ENCODE measurements at places on chromosomes 2 and 18. TPM values are rescaled to one million over a fixed set of nuclear protein-coding genes. Genes with fewer than 3 reads are reported as not detected.

DNA sequence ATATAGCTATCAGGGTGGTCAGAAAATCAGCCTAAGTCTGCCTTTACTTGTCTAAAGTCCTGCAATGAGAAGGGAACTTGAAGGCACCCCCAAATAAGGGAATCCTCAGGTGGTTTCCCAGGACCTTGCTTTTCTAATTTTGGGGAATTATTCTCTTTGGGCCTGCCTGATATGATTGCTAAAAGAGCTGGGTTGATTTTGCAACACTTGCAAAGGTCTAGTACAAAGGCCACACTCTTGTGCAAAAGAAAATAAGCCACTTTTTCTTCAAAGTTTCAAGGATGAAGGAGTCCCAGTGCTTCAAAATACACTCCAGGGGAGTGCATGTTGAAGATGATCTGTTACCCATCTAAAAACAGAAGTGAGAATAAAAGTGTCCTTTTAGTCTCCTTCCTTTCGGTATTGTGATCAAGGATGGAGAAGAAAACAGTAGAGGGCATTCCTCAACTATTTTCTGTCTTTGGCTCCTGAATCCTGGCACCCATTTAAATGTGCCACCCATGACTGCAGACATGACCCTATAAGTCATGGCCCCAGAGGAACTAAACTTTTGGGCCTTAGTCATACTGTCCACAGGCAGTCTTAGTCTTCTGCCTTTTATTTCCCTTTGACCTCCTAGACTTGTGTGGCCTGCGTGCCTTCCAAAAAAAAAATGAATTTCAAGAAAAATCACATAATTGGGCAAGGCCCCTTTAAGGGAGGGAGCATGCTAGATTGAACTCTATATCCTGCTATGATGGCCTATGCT lies 5.1 kb downstream of the SULT1C3 start:
- H3K4me1 ChIP-seq = no peaks in the 10 kb centered on the region
- H3K36me3 ChIP-seq = no peaks in the 10 kb centered on the region
- H3K4me3 ChIP-seq = no peak overlapping the region
- H3K27ac ChIP-seq = no peak overlapping the region
- DNase-seq = no peak

CYP27A1 gene
- total RNA-seq = 98.3 TPM

DNA sequence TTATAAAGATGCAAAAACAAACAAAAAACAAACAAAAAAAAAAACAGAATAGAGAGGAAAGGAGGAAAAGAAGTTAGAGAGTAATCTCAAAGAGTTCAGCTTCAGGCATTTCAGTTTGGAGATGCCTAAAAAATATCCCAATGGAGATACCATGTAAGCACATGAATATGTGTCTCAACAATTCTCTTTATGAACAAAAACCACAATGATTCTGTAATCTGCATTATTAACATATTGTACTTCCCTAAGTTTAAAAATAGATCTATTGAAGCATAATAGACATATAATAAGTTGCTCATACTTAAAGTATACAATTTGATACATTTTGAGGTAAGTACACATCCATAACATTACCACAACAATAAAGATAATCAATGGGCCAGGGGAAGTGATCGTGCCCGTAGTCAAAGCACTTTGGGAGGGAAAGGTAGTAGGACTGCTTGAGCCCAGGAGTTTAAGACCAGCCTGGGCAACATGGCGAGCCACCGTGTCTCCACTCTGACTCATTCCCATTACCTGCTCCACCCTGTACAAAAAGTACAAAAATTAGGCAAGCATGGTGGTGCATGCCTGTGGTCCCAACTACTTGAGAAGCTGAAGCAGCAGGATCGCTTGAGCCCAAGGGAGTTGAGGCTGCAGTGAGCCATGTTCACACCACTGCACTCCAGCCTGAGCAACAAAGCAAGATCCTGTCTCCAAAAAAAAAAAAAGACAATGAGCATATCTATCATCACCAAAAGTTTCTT lies 158.9 kb downstream of the ATAD2B start:
- no peaks in the 10 kb centered on the region for H3K4me1 ChIP-seq
- H3K27me3 ChIP-seq = no peaks in the 10 kb centered on the region
- no peak overlapping the region for H3K27ac ChIP-seq

QPCT gene
- total RNA-seq = 11.7 TPM

- no peak overlapping the region for H3K4me3 ChIP-seq
- no peaks in the 10 kb centered on the region for H3K36me3 ChIP-seq
- DNase-seq = no peak
- H3K27ac ChIP-seq = no peak overlapping the region
- H3K27me3 ChIP-seq = no peaks in the 10 kb centered on the region
These were observed 20.5 kb downstream of the DAPL1 start for GRCh38 chr2:158815658-158816057.

SLC39A6 gene
- 379 TPM for total RNA-seq

Measured in prostate gland (tissue), 2 donors.